ENCODE measurements at places on chromosomes 7 and 10.

DNA sequence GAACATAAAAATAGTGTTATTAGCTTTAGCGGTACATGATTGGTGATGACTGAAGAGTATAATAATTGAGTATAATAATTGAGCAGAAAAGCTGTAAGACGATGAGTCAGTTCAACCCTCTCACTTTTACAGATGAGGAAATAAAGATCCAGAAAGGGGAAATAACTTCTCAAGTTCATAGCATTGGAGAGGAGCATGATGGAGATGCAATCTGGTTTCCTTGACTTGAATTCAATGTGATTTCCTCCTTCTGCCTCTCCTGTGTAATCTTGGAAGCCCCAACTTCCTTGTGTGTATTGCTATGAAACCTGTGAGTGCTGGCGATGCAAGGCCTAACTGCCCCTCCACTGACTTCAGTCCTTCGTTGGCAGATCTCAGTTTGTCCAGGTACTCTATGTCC is 265.1 kb downstream of the LRMDA start:
- peak; percentile 40 for DNase-seq

DNA sequence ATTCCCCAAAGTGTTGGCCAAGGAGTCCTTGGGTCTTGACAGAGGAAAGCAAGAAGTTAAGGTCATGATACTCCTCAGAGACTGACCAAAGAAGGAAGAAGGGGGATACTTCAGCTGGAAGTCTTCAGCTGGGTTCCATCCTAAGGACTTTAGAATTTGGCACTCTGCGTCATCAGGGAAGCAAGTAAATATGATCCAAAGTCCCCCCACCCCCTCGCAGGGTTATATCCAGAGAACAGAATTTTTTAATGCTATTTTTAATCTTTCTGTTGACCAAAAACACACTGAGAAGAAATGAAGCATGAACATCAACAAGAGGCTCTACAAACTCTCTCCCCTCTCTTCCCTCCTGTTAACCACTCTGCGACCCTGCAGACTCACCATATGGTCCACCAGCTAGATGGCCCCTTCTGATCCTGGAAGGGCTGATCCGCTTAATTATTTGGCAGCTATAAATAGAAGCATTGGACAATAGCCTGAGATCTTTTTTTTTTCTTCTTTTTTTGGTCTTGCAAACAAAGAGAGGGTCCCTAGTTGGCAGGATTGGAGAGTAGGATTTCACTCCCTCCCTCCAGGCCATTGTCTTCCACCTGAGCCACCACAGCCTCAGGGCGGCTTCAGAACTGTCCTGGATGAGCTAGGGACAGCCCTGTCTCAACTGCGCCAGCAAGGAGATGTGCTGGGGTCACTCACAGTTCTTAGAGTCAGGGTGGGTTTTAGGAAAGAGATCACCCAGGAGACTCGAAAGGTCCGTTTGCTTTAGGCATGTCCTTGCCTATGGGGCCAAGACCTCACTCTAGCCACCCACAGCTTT is 196.0 kb downstream of the KCNMA1 start:
- no peak for DNase-seq

DNA sequence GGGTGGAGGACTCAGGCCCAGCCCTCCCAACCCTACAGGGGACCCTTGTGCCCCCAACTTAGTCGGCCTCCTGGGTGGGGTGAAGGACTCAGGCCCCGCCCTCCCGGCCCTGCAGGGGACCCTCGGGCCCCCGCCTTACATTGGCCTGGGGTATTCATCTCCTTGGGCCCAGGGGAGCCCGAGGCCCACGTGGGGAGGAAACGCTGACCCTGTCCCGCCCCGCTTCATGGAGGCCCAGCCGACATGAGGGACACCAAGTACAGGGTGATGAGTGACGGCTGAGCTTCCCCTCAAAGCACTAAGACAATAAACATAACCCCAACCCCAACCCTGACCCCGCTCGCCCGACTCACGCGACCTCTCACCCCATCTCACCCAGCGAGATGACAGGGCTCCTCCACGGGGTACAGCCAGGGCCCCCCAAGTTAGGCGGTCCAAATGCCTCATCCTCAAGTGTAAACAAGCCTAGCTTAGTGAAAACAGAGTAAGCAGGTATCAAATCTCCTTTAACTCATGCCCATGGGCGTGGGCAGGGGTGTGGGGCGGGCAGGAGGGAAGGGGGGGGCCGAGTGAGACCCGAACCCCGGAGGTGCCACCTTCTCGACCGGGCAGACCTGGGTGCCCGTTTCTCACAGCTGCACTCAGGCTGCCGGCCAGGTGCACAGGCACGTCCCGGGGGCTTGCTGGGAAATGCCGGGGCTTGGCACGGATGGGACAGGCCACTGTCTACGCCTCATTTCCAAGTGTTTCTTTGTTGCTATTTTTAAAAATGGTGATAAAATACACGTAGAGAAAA is 8.2 kb downstream of the CYP2W1 start:
- no peak for DNase-seq

GRCh38 chr7:144786522-144786921 is 49.3 kb downstream of the TPK1 start:
- DNase-seq, result no peak

GRCh38 chr10:124211921-124212320 is 118.5 kb upstream of the CHST15 start:
- DNase-seq, result no peak

GRCh38 chr10:91034494-91035159 is 113.7 kb upstream of the ANKRD1 start:
- DNase-seq, result peak; percentile 69

GRCh38 chr7:149673006-149673405 is 100.4 kb downstream of the ZNF467 start:
- no peak for DNase-seq

- DNase-seq, result no peak
Observed at GRCh38 chr10:15990535-15991129, 130.3 kb upstream of the MINDY3 start.

- DNase-seq, result no peak
Observed at GRCh38 chr10:50393784-50394467, 142.6 kb upstream of the ASAH2 start.
